Peyer's patch (tissue), 4 donors: ENCODE measurements at places on chromosomes 5 and 9.

- no peaks in the 10 kb centered on the region for H3K36me3 ChIP-seq
- H3K4me3 ChIP-seq, result no peak within 1 kb of the TSS
- DNase-seq, result no peak
- no peaks in the 10 kb centered on the region for H3K4me1 ChIP-seq
Measured at GRCh38 chr5:54985301-54986268, at the start of gene ESM1. TSS of gene ESM1 (minus strand) at chr5:54985593. CDS start at chr5:54985517, 76 bp downstream.

DNA sequence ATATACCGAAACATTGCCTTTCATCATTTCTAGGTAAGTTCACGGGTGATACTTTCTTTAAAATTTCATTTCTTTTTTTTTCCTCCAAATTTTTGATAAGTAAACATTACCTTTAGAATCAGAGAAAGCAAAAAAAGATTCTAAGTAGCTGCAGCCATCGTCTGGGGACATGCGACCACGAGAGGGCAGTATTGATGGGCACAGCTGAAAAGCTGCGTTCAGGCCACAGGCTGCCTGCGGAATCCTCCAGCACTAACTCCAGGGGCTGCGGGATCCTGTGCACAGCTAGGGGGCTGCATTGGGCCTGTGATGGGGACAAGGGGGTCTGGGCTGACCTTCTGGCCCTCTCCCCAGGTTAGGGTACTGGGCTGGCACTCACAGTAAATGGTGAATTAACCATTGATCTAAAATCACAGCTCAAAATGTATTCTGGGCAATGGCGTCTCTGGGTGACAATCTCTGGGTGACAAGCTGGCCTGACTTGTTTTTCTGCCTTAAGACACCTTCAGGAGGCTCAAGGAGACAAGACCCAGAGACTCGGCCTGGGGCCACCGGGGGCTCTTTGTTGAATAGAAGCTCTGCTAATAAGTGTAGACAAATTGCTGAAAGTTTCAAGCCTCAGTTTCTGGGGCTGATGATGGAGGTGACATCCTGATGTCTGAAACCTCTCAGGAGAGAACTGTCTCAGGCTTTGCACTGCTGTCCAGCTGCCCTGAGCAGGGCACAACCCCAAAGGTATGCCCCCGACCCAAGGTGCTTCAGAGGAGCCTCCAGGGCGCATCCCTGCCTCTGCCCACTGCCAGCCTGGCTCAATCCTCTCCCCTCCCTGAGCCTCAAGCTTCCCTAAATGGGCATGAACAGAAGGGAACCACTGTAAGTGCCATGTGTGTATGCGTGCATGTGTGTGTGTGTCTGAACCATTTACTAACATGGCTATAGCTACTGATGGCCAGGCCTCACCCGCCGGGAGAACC is 44.3 kb upstream of the SARDH start:
- peak; percentile 89 for DNase-seq
- H3K27me3 ChIP-seq, result no peaks in the 10 kb centered on the region
- H3K4me1 ChIP-seq, result peaks cover 5% of the 10 kb centered on the region
- no peak overlapping the region for H3K27ac ChIP-seq
- H3K36me3 ChIP-seq, result no peaks in the 10 kb centered on the region

GRCh38 chr5:172644266-172644665 is 3.2 kb downstream of the NEURL1B start:
- peak; percentile 86 for DNase-seq
- no peaks in the 10 kb centered on the region for H3K36me3 ChIP-seq
- peaks cover 74% of the 10 kb centered on the region for H3K4me1 ChIP-seq
- H3K27ac ChIP-seq, result peak overlapping the region; percentile 95
- H3K27me3 ChIP-seq, result no peaks in the 10 kb centered on the region
- H3K4me3 ChIP-seq, result no peak overlapping the region

- H3K27ac ChIP-seq, result no peak overlapping the region
- H3K4me3 ChIP-seq, result no peak overlapping the region
- H3K36me3 ChIP-seq, result no peaks in the 10 kb centered on the region
- no peaks in the 10 kb centered on the region for H3K27me3 ChIP-seq
Measured at GRCh38 chr9:100498592-100498991, 25.6 kb downstream of the TMEFF1 start.
